Activated CD4-positive, alpha-beta T cell treated with anti-CD3 and anti-CD28 coated beads for 24 hours (primary cell): ENCODE measurements at places on chromosomes 2 and 18.

GRCh38 chr2:198852248-198852647, 605.5 kb downstream of the SATB2 start:
- DNase-seq: no peak

GRCh38 chr2:191556463-191556862, 121.5 kb upstream of the NABP1 start:
- no peak for DNase-seq

DNA sequence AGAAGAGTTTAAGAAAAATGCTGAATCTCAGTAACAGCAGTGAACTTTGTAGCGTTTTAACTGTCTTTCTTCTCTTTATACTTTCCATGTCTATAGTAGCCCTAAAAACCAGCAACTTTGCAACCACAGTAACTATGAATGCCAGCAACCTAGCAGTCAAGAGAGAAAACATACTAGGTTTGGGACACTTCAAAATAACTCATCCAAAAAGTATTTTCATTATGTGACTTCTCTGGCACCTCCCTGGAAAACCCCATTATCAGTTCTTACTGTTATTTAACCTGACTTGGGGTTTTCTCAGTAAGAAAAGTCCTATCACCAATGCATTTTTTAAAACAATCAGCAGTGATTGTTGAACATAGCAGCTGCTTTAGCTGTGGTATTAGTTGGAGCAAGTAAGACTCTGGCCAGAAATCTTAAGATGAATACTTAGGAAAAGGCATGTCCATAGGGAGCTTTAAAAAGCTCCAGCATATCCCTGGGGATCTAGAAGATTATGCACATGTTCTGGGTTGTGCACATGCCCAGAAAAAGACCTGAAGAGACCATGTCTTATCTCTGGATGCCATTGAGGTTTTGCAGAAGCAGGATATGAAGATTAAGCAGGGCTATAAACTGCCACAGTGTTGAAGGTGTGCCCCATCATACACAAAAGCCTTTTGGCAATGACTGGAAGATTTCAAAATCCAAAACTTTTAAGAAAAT, 411.3 kb downstream of the CMPK2 start:
- no peak for DNase-seq

DNA sequence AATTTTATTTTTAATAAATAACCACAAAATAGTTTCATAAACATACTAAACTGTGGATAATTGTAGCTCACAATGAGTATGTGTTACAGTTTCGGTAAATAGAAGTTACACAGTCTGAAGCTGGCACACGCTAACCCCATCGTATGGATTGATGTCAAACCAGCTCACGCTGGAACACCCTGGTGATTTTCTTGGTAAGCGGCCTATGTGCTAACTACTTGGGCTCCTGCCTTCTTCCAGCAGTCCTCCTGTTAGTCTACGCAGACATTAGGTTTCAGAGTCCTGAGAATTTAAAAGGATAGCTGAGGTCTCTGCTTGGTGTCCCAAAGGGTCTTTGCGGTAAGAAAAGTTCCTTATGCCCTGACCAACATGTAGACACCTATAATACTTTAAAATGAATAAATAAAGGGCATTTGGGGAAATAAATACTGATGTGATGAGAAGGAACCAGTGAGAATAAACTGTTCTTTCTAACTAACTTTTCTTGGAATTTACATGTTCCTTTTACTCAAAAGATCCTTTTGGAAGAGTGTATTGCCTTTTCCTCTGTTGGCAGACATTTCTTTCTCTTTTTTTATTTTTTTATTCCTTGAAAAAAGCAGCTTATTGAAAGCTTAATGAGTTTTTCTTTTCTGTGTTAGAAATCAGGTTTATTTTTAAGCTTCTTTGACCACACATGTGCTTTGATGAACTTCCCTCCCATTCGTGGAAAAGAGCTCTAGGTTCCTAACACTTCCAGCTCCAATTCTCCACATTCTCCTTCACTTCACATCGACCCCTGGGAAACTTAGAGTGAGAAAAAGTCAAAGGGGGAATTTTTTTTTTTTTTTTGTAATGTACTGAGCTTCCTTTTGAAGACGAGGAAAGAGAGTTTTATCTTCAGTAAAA, 322.2 kb downstream of the IRS1 start:
- no peak for DNase-seq

DNA sequence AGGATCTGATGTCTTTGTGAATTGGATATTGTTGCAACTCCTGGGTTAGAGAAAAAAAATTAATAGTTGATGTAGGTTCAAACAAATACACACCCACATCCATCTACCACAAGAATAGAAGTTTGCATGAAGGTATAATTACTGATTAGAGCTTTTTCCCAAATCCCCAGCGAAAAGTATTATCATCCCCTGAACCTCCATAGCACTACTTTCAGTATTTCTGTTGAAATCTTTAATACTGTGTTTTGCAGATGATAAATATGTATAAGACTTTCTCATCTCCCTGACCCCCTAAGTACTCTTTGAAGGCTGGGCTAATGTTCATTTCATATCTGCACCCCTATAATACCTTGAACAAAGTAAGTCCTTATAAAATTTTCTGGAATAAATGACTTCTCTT, 6.4 kb downstream of the FN1 start:
- DNase-seq: no peak
